ENCODE measurements at places on chromosomes 1 and 21.

- DNase-seq: no peak
These were observed 172.7 kb upstream of the ZP4 start for GRCh38 chr1:238063454-238063853.

DNA sequence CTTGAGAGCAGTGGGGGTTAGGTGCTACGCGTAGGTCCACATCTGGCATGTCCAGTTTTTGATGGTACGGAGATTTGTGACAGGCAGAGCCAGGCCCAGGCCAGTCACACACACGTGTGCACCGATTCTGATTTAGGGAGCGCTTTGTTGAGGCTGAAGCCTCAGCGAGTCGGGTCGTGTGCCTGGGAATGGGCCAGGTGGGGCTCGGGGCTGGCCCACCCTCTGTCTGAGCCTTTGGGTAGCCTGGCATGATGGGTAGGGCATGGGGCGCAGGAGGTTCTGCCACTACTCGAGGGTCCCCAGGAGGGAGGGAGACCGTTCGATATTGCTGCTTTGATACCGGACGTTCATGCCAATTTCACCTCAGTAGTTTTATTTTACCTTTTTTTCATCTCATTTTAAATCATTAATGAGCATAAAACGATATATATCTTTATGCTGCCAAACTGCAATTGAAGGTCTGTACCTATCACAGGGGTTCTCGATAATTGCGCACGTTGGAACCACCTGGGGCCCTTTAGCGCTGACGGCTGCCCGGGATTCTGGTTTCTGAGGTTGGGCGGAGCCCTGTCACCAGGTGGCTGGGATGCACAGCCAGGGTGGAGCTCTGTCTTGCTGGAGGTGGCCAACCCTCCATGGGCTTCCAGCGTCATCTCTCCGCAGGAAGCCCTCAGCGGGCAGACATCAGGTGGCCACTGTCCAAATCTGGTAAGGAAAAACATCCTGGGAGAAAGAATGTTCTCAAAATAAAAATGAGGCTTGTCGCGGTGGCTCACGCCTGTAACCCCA, 71.9 kb downstream of the SCCPDH start:
- no peak for DNase-seq

- DNase-seq: no peak
These were observed 123.6 kb downstream of the DSCAM start for GRCh38 chr21:40723317-40723716.

DNA sequence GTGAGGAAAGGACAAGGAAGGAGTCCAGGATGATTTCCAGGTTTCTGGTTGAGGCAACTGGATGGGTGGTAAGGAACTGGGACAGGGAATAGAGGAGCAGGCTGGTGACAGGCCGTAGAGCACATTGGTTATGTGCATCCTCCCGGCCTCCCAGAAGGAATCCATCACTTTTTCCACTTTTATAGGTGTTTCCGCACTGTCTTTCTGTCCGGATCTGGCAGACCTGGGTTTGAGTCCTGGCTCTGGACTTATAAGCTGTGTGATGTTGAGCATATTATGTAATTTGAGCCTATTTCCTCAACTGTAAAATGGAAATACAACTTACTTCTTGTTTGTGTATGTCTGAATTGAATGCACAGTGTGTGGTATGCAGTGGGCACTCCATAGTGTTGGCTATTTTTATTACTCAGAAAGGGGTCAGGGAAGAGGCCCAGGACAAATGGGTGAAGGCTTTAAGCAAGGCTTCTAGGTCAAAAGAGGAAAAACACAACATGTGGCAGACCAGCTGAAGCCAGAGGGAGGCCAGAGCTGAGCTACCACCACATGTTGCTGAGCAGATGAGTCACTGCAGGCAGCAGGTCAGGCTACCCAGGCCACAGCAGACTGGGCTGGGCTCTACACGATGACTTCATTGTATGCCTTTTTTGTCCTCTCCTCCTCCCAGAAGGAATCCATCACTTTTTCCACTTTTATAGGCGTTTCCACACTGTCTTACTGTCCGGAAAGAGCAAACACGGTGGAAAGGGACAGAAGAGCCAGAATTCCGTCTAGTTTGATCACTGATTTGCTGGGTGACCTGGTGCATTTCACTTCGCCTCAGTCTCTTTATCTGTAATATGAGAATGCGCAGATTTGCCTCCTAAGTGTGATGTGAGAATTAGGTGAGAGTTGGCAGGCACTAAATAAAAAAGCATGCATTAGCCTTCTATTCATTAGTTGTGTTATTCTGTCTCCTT, 791 bp upstream of the MAST2 start:
- peak; percentile 96 for DNase-seq

DNA sequence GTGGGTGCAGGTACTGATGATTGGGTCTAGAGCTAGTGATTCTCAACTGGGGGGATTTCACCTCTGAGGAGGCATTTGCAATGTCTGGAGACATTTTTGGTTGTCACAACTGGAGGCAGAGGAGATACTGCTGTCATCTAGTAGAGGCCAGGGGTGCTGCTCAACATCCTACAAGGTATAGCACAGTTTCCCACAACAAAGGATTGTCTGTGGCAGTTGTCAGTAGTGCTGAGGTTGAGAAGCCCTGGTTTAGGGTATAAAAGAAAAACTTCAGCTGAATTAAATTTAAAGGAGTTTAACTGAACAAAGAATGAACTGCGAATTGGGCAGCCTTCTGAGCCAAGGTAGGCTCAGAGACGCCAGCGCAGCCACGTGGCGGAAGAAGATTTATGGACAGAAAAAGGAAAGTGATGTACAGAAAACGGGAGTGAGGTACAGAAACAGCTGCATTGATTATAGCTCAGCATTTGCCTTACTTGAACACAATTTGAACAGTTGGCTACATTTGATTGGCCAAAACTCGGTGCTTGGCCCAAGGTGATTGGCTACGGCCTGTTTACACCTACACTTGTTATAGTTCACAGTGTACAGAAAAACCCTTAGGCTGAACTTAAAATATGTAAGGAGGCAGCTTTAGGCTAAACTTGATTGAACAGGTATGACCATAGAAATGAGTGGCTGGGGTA, 40.4 kb downstream of the MPZL1 start:
- DNase-seq: no peak

- DNase-seq: peak; percentile 16
These were observed 40.9 kb downstream of the TNFRSF9 start for GRCh38 chr1:7899741-7900140.

- no peak for DNase-seq
These were observed 15.1 kb downstream of the SH2D2A start for GRCh38 chr1:156801409-156802121.

DNA sequence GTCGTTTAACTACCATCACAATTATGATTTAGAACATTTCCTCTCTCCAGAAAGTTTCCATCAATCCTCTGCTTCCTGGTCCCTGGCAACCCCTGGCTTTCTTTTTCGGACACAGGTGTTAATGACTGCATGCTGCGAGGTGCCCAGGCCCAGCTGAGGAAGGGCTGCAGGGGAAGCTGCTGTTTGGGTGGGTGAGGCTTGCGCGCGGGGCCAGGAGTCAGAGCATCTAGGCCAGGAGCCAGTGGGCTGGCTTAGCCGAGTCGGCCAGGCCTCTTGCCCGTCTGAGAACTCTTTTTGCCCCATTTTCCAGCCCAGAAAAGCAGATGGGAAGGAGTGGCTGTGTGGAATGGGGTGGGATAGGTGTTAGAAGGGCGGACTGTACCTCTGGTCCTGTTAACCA, 51.5 kb downstream of the NAV1 start:
- no peak for DNase-seq

DNA sequence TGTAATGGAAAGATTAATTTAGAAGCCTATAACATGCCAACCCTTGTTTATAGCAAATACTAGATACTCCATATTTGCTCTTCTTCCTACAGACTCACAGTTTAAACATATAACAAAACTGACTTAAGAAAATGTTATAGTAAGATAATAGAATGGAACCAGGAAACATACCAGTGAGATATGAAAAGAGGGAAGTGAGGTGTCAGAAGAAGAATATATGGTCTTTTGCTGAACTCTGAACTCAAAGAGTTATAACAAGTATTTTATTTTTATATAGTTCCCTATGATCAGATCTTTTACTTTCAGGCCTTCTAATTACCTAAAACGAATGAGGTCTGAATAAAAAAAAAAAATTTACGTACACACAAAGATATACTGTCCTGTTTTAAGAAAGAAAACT, 20.9 kb downstream of the TMED5 start:
- no peak for DNase-seq

DNA sequence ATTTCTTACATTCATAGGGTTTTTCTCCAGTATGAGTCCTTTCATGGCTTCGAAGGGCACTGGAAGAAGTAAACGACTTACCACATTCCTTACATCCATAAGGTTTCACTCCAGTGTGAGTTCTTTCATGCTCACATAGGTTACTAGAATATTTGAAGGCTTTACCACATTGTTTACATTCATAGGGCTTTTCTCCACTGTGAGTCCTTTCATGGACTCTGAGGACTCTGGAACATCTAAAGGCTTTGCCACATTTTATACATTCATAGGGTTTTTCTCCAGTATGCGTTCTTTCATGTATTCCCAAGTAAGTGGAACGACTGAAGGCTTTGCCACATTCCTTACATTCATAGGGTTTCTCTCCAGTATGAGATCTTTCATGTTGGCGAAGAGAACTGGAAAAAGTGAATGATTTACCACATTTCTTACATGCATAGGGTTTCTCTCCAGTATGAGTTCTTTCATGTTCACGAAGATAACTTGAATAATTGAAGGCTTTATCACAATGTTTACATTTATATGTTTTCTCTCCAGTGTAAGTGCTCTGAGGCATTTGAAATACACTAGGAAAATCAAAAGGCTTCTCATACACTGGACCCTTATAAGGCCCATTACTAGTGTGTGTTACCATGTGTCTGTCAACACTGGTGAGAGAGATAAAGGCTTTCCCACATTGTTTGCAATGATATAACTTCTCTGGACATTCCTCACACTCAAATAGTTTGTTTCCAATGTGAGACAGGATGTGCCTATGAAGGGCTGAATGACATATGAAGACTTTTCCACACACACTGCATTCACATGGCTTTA, 29.9 kb upstream of the ZNF695 start:
- no peak for DNase-seq

DNA sequence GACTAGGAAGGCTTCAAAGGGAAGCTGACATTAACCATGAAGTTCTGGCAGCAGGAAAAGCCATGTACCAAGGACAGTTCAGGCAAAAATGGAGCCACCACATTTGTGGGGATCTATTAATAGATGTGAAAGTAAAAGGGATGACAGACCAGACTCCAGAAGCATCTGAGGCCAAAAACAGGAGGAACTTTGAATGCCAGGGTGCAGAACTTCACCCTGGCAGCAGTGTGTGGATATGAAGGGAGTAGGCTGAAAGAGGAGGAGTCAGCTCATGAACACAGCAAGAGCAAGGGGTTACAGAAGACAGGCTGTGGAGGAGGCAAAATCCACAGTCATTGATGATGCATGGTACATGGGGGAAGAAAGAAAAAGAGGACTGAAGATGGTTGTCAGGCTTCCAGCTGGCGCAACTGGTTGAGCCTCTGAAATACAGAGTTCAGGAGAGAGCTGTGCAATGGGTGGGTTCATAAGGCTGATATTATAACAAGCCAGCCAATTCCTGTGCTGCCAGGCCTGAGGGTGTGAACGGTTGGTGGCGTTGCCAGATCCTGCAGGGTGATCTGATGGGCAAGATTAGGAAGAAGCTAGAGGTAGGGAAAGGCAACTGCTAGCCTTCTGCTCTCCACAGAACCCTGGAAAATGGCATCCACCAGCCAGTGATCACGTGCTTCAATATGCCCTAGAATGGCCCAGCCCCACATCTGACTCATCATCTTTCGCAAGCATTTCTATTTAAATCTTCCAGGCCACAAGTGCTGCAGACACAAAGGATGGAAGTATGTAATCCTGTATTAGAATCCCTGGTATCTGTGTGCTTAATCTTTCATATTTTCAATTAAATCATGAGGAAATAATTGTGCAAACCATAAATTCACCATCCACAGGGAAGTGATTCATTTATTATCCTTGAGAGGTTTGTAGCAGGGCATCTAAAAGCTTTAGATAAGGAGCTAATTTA, 81.9 kb downstream of the SLC25A24 start:
- peak; percentile 82 for DNase-seq

- peak; percentile 57 for DNase-seq
These were observed 71.6 kb upstream of the CNIH3 start for GRCh38 chr1:224544346-224545110.

GRCh38 chr1:24991697-24992096, 61.6 kb upstream of the RUNX3 start:
- DNase-seq: no peak

- no peak for DNase-seq
These were observed 141.9 kb upstream of the UBE2U start for GRCh38 chr1:64061430-64062104.

- DNase-seq: no peak
These were observed 7.3 kb upstream of the FABP3 start for GRCh38 chr1:31380181-31380580.

DNA sequence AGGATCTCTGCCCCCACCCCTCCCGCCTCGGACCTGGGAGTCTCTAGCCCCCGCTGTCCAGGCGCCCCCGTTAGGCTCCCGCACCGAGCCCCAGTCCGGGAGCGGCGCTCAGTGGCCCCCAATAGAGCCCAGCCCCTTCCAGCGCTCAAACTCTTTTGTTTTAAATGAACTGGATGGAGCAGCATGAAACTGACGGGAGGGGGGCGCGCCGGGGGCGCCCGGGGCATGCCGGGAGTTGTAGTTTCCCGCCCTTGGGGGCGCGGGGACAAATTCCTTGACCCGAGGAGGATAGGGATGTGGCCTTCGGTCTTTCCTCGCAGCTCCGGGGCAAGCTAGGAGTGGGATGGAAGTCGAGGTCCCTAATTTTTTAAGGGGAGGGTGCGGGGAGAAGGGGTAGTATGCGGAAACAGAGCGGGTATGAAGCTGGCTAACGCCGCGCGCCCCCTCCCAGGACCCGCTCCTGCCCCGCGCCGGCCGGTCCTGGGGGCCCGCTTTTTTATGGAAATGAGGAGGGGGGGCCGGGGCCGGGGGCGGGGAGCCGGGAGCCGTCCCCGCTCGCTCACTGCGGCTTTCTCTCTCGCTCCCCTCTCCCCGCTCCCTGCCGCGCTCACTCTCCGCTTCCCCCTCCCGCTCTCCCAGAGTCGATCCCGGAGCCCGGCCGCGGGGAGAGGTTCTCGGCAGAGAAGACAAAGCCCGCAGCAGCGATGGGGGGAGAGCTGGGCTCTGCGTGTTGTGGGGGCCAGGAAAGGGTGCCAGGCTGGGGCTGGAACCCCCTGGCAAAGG, at the start of gene MEX3A:
MEX3A (minus strand) TSS at position 157 of the 783 bp plus-strand sequence. CDS start 467 bp downstream, outside the sequence.
- DNase-seq: peak; percentile 54

DNA sequence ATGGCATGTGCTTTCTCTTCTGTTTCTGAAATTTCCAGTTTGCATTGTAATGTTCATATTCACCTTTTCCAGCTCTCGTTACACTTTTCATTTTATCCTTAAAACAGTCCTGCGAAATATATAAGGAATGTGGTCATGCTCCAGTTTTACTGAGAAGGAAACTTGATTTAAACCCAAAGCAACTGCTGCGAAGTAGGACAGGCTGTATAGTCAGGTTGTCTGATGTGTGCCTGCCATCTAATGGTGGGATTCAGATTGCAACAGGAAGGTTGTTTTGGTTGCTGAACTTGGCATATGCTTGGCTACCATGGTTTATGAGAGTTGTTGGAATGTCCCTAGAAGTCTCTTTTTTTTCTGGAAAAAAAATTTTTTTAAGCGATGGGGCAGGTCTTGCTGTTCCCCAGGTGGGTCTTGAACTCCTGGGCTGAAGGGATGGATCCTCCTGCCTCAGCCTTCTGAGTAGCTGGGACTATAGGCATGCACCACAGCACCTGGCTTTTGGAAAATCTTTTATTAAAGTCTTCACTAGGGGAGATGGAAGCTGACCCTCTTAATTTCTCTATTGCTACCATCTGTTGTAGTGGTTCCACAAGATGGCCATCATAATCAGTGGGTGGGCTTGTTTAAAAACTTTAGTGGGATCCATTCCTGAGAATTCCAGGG, 86.9 kb downstream of the UCK2 start:
- peak; percentile 62 for DNase-seq

- DNase-seq: no peak
These were observed at the start of gene B3GALT5 for GRCh38 chr21:39612233-39613040. Gene B3GALT5, plus strand, starts transcription at chr21:39612940. Its CDS starts 47,620 bp downstream, at chr21:39660560.
